Ovary (tissue), 10 donors: ENCODE measurements at places on chromosomes 11 and 22. TPM values are rescaled to one million over a fixed set of nuclear protein-coding genes. Genes with fewer than 3 reads are reported as not detected.

SLC37A2 gene
- polyA plus RNA-seq = 0.93 TPM

GUCY1A2 gene
- 7.7 TPM for polyA plus RNA-seq

NXPE1 gene
- polyA plus RNA-seq = 0.07 TPM

DNA sequence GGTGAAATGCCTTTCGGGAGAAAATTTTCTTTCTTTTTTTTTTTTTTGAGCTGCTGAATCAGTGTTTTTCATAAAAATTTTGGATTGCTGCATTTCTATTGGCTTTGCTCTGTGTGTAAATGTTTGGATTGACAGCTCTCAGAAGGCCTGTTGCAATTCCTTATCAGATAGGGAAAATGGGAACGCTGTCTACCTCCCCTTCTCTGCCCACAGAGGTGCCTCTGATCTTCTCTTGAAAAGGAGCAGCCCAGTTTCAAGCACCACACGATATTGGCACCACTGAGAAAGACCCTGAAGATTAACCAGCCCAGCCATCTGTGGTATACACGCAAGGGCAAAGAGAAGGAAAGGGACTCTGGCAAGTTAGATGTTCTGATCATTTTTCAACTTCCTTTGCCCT, 1272.2 kb downstream of the LRRC4C start:
- no peak for DNase-seq

DNA sequence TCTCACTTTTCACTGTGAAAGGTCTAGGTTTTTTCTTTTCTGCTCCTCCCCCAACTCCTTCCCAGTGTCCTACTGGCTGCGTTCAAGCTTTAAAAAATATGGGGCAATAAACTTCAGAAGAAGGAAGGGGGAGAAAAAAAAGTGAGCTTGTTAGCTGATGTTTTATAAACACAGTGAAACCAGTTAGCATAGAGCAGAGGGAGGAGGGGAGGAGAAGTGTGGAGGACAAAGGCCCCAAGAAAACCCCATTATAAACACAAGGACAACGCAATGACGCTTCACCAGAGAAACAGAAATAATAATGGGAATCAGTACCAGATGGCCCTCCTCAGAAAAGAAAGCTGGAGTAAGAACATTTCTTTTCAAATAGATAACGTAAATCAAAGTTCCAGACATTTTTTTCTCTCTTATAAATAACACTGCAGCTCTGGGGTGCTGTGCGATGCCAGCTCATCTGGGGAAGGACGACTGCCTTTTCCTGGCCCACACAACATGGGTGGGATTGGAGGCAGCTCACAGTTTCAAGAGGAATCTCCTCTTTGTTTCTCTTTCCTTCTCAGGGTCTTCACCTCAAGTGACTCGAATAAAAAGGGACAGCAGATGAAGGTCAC, 235.4 kb upstream of the NARS2 start:
- peak; percentile 46 for DNase-seq

GRCh38 chr11:46291441-46292150, 14.1 kb downstream of the CREB3L1 start:
- peak; percentile 77 for DNase-seq

DNA sequence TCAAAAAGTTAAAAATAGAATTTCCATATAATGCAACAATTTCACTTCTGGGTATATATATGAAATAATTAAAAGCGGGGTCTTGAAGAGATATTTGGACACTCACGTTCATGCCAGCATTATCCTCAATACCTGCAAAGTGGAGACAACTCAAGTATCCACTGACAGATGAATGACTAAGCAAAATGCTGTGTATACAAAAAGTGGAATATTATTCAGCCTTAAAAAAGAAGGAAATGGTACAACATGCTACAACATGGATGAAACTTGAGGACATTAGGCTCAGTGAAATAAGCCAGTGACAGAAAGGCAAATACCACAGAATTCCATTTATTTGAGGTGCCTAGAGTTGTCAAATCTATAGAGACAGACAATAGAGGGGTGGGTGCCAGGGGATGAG, 62.5 kb upstream of the GAL start:
- DNase-seq = no peak

- DNase-seq = no peak
These were observed 24.6 kb downstream of the MYBPC3 start for GRCh38 chr11:47327949-47328348.

DNA sequence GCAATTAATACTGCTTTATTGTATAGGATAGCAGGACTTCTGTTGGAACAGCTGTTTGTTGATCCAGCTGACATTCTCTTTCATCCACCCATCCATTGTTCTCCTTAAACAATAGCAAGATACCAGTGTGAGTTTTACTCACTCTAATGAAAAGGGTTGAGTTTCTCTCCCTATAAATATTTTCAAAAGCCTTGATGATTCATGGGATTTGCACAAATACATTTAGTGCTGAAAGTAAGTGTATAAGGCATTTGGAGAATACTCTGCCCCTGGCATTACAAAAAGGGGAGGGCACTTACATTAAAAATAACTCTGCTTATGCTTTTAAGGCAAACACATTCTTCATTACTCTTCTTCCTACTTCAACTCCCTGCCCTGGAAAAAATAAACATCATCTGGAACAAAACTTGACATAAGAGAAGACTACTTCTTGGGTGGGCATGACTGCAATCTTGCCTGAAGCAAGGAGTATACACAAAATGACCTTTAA, 634.9 kb downstream of the METTL15 start:
- DNase-seq = no peak

DNA sequence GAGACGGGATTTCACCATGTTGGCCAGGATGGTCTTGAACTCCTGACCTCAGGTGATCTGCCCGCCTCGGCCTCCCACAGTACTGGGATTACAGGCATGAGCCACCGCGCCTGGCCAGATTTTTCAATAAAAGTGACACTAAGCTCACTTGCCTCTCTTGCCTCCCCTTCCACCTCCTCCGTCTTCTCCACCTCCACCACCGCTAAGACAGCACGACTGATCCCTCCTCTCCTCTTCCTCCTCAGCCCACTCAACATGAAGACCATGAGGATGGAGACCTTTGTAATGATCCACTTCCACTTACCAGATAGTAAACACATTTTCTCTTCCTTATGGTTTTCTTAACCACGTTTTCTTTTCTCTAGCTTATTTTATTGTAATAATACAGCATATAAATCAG, 14.2 kb downstream of the CERK start:
- DNase-seq = no peak
